ENCODE measurements at places on chromosomes 12 and 14. TPM values are rescaled to one million over a fixed set of nuclear protein-coding genes. Genes with fewer than 3 reads are reported as not detected.

DNA sequence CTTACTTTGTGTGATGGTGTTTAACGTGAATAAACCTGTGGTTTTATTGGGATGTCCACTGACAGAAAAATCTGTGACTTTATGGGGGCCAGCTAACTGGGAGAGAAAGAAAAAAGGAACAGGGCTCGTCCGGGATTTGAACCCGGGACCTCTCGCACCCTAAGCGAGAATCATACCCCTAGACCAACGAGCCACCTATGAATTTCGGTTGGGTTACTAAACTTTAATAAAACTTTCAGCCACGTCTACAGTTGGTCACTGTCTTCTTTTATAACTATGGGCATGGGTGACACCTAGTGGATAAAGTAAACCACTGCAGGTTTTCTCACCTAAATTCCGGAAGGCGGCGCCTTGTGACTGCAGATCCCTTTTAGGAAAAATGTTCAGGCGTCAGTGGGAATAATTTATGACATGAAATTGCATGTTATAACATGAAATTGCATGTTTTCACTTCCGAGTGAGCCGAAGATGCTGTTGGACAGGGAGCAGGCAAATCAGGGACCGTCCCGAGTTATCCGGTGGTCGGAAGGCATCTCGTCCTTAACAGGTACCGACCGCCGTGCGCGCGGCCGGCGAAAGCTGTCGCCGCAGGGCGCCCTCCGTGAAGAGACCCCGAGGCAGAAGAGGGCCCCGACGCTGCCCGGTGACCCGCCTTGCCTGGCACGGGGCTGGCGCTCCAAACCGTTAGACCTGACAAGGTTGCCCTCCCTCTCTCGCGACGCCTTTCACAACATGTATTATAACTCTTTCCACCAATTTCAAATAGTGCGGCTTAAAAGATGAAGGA lies 18.2 kb upstream of the RNASE12 start:
- DNase-seq, result peak; percentile 88

Gene RASSF9
- 10.9 TPM for total RNA-seq

GRCh38 chr14:20632448-20632830 lies 9.1 kb downstream of the OR6S1 start:
- no peak for DNase-seq

DNA sequence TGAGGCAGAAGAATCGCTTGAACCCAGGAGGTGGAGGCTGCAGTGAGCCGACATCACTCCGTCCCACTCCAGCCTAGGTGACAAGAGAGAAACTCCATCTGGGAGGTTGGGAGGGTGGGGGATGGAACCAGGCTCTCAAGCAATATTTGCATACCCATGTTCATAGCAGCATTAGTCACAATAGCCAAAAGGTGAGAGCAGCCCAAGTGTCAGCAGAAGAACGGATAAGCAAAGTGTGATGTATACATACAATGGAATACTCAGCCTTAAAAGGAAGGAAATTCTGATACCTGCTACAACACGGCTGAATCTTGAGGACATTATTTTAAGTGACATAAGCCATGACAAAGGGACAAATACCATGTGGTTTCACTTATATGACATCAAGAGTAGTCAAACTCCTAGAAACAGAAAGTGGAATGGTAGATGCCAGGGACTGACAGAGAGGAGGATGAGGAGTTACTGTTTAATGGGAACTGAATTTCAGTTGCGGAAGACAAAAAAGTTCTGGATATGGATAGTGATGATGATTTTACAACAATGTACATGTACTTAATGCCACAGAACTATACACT lies 11.6 kb downstream of the DAD1 start:
- DNase-seq, result no peak

Measured in lung microvascular endothelial cell (primary cell).